ENCODE measurements at places on chromosomes 12 and 14.
A peak's percentile ranks its signal among the peaks of the same experiment; 100 is the strongest.

GRCh38 chr12:118325081-118325480 lies 47.6 kb downstream of the TAOK3 start:
- no peak for DNase-seq

DNA sequence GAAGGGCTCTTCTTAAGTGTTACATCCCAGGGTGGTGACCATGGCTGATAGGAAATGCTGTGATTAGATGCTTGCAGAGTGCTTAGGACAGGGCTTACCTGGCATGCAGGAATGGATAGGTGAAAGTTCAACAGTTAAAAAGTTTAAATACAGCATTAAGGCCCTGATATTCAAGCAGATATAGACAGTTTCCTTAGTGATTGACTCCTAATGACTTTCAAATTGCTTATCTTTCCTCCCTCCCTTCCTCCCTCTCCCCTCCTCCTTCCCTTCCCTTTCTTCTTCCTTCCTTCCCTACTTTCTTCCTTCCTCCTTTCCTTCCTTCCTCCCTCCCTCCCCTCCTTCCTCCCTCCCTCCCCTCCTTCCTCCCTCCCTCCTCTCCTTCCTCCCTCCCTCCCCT lies 244.6 kb upstream of the NOS1 start:
- no peak for DNase-seq

DNA sequence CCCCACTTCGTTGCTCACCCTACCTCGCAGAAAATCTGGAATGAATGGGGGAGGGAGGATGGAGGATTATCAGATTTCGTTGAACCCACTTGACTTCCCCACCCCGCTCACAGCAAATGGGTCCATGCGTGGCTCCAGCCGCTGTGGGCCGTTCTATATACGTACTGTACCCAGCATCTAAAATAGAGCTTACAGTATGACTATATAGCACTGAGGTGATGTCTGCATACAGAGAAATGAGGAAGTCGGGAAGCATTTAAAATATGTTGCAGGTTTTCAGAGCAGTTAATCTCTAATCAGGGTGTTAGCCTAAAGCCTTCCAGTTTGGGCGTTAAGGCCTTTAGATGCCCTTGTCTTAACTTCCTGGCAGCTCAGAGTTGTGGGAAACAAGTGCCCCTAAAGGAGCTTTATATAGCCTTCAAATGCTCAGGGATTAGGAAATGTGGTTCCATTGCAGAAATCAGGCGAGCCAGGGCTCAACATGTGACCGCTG lies 1.4 kb downstream of the BICDL1 start:
- DNase-seq: peak; percentile 65

DNA sequence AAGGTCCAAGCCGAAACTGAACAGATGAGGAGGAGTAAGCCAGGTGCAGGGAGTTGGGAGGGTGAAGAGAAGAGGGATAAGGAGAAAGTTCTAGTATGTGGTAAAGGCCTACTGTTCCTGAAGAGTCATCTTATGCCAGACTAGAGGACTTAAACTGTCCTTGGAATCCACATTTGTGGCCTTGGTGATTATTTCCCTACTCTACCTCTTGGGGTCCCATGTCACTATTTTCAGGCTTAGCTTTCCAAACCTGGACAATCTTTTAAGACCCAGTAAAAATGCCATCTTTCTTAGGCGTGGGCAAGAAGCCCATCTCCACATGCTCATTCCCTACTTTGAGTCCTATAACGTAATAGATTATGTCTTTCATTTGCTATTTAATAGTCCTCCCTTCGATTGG lies 40.1 kb upstream of the CRY1 start:
- no peak for DNase-seq

- no peak for DNase-seq
Measured at GRCh38 chr12:2332236-2332635, 279.4 kb downstream of the CACNA1C start.

All from WERI-Rb-1 (cell line).